Naive B cell (primary cell): ENCODE measurements at places on chromosomes 6 and 20.

DNA sequence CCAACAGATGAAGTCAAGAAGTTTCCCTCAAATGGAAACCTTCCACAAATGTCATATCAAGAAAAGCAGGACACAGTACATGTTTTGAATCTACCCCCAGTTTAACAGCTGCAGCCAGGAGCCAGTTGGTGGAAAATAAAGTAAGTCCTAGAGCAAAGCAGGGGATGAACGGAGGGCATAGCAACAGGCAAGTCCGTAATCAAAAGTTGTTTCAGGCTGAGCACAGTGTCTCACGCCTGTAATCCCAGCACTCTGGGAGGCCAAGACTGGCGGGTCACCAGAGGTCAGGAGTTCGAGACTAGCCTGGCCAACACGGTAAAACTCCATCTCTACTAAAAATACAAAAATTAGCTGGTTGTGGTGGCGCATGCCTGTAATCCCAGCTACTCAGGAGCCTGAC lies 2.4 kb upstream of the SALL4 start:
- H3K27me3 ChIP-seq: peaks cover 60% of the 10 kb centered on the region
- H3K4me1 ChIP-seq: peaks cover 6% of the 10 kb centered on the region
- no peak overlapping the region for H3K27ac ChIP-seq
- DNase-seq: no peak
- H3K36me3 ChIP-seq: no peaks in the 10 kb centered on the region

DNA sequence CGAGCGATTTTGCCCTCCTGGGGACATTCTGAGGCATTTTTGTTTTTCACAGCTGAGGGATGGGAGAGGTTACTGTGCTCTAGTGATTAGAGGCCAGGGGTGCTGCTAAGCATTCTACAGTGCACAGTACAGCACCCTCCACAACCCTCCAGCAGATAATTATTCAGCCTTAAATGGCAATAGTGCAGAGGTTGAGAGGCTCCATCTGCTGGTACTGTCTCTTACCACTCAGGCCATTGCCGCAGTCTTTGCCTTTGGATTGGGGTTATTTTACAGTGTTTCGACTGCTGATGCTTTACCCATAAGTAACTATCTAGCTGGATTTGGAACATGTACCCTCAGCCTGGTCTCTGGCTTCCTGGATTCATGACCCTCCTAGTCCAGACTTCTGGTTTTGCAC lies 705.3 kb downstream of the KIF16B start:
- H3K4me1 ChIP-seq: peaks cover 5% of the 10 kb centered on the region
- no peak overlapping the region for H3K27ac ChIP-seq
- H3K4me3 ChIP-seq: no peak overlapping the region

DNA sequence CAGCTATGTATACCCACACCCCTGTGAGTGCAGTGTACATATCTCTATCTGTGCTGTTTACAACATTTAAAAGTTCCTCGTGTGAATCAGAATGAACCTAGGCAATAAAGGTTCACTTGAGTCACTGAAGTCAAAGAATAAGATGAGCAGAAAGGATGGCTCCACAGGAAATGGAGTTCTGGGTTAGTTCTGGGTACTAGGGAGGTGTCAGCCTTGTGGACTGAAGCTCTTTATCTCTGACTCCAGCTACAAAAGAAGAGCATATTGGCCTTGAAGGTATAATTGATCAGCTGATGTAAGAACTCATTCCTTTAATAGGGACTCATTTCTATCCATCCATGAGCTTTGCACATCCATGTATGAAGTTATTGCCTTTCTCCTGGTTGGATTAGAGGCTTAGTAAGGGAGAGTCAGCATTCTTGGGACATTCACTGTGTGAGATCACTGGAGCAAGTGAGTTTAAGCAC lies 73.9 kb upstream of the BACH2 start:
- DNase-seq: no peak
- H3K27ac ChIP-seq: no peak overlapping the region
- H3K4me3 ChIP-seq: no peak overlapping the region
- H3K4me1 ChIP-seq: peaks cover 53% of the 10 kb centered on the region

- no peak for DNase-seq
- H3K27me3 ChIP-seq: peaks cover 17% of the 10 kb centered on the region
- H3K4me3 ChIP-seq: no peak overlapping the region
- H3K27ac ChIP-seq: peak overlapping the region; percentile 54
- peaks cover 44% of the 10 kb centered on the region for H3K36me3 ChIP-seq
These were observed 5.2 kb downstream of the LRRC73 start for GRCh38 chr6:43504756-43505593.

- H3K4me3 ChIP-seq: no peak overlapping the region
- H3K27ac ChIP-seq: no peak overlapping the region
- H3K36me3 ChIP-seq: no peaks in the 10 kb centered on the region
- DNase-seq: no peak
These were observed 194.5 kb upstream of the THEMIS start for GRCh38 chr6:128095362-128095761.

DNA sequence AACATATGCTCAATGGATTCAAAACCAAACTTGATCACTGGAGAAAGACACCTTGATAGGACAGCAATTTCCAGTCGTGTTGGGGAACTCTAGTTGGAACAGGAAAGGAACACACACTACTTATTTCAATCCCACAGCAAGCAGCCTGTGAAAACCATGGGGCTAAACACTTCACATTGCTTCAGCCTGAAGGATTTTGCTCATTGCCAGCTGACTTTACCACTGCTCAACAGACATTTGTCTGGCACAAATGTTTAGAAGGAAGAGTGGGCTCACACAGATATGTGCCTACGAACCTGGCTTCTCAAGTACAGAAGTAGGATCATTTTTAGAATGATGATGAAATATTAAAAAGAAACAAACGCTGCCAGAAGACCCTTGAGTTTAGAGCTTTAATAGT lies 598.1 kb downstream of the PHF3 start:
- no peak overlapping the region for H3K4me3 ChIP-seq
- no peaks in the 10 kb centered on the region for H3K4me1 ChIP-seq
- no peaks in the 10 kb centered on the region for H3K27me3 ChIP-seq
- H3K27ac ChIP-seq: no peak overlapping the region
